ENCODE measurements at places on chromosomes 5 and 9.

GRCh38 chr5:143177263-143177983 lies 226.1 kb downstream of the NR3C1 start:
- DNase-seq = no peak
- no peaks in the 10 kb centered on the region for H3K36me3 ChIP-seq
- no peak overlapping the region for H3K4me3 ChIP-seq
- no peak overlapping the region for H3K27ac ChIP-seq
- no peaks in the 10 kb centered on the region for H3K27me3 ChIP-seq

- H3K36me3 ChIP-seq = no peaks in the 10 kb centered on the region
- no peaks in the 10 kb centered on the region for H3K4me1 ChIP-seq
- H3K4me3 ChIP-seq = no peak overlapping the region
These were observed 3.4 kb downstream of the IL4 start for GRCh38 chr5:132677191-132677590.

- DNase-seq = peak; percentile 22
- no peak overlapping the region for H3K4me3 ChIP-seq
- H3K27me3 ChIP-seq = no peaks in the 10 kb centered on the region
- H3K27ac ChIP-seq = no peak overlapping the region
- no peaks in the 10 kb centered on the region for H3K4me1 ChIP-seq
These were observed 57.4 kb downstream of the SEMA4D start for GRCh38 chr9:89440548-89440947.

DNA sequence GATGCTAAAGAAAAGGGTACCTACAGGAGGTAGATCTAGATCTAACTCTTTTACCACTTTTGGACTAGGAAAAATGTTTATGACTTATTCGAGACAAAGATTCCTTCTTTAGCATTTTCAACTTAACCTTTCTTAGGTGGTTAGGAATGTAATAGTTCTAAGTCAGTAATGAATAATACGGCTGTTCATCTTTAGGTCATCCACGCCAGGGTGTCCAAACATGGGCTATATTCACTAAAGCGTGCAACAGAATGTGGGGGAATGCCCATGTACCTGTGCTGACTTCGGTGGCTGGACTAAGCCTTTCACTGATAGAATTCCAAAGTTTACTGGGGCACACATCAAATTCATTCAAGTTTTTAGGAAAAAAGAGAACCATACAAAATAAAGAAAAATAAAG lies 164.7 kb downstream of the TSSK1B start:
- DNase-seq = no peak
- H3K4me1 ChIP-seq = peaks cover 4% of the 10 kb centered on the region
- H3K27ac ChIP-seq = no peak overlapping the region
- H3K27me3 ChIP-seq = no peaks in the 10 kb centered on the region
- H3K4me3 ChIP-seq = no peak overlapping the region
- no peaks in the 10 kb centered on the region for H3K36me3 ChIP-seq

DNA sequence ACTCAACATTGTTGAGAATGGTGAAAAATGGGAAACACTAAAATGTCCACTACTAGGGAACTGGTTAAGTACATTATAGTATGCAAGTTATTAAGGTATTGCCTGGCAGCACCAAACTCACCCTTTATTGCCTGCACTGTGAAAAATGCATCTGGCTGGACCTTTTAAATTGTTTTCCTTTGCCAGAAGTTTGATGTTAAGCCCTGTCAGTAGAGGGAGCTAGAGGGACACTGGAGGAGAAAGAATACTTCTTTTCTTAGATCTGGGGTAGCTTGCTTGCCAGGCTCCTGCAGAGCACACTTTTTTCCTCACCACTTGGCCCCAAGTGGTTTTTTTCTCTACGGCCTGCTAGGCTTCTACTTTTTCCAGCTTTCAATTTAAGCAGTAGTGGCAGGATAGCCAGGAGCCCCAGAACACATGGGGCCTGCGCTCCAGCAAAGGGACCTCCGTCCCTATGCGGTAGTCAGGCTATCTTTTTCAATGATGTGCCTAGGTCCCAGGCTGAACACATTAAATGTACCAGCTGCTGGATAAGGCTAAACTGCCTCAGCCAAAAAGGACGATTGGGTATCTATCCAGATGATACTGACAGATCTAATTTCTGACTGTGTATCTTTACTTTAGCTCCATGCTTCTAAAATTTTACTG lies 8.0 kb upstream of the HABP4 start:
- H3K27me3 ChIP-seq = no peaks in the 10 kb centered on the region
- no peak overlapping the region for H3K27ac ChIP-seq
- no peak for DNase-seq
- H3K4me3 ChIP-seq = no peak overlapping the region
- no peaks in the 10 kb centered on the region for H3K4me1 ChIP-seq

DNA sequence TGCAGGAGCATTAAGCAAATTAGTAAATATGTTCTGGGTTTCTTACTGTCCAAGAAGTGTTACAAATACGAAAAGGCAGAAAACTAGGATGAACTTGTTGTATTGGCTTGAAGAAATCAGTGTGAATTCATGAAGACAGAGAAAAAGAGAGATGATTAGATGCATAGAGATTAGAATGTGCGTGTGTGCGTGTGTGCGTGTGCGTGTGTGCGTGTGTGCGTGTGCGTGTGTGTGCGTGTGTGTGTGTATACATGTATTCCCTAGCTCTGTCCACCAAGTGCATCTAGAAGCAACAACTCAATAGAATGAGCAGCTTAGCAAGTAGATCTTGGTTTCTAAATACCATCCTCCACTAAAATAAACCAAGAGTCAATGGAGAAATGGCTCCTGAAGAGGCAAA lies 41.5 kb downstream of the SMIM23 start:
- H3K4me1 ChIP-seq = no peaks in the 10 kb centered on the region
- no peak overlapping the region for H3K4me3 ChIP-seq
- H3K36me3 ChIP-seq = no peaks in the 10 kb centered on the region
- no peak overlapping the region for H3K27ac ChIP-seq
- H3K27me3 ChIP-seq = no peaks in the 10 kb centered on the region

- no peaks in the 10 kb centered on the region for H3K4me1 ChIP-seq
- H3K36me3 ChIP-seq = no peaks in the 10 kb centered on the region
- H3K4me3 ChIP-seq = no peak overlapping the region
- no peak for DNase-seq
- no peaks in the 10 kb centered on the region for H3K27me3 ChIP-seq
These were observed 399.0 kb downstream of the CDH10 start for GRCh38 chr5:24245821-24246220.

DNA sequence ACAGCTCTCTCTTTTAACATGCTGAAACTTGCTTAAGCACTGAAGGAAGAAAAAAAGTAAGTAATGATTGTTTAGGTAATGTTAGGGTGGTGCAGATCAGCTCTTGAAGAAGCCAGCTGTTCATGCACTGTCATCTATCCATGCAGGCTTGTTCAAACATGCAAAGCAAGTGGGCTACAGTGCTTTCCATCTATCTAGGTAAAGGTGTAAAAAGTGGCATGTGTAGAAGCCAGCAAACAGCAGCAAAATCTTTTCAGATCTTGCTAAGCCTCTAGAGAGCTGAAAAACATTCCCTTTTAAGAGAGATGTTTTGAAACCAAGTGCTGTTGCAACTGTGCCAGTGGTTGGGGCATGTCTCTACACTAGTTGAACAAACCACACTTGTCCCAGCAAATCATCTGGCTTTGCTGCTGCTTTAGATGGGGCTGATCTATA lies 214.4 kb downstream of the EFNA5 start:
- no peaks in the 10 kb centered on the region for H3K36me3 ChIP-seq
- no peaks in the 10 kb centered on the region for H3K27me3 ChIP-seq
- no peaks in the 10 kb centered on the region for H3K4me1 ChIP-seq
- no peak overlapping the region for H3K4me3 ChIP-seq
- DNase-seq = no peak

GRCh38 chr9:133256136-133256461 lies 18.9 kb downstream of the ABO start:
- no peak overlapping the region for H3K27ac ChIP-seq
- H3K36me3 ChIP-seq = no peaks in the 10 kb centered on the region
- no peak overlapping the region for H3K4me3 ChIP-seq
- H3K27me3 ChIP-seq = no peaks in the 10 kb centered on the region

GRCh38 chr5:112641515-112642110 lies 96.1 kb upstream of the APC start:
- H3K27me3 ChIP-seq = no peaks in the 10 kb centered on the region
- no peak for DNase-seq
- H3K27ac ChIP-seq = no peak overlapping the region
- no peak overlapping the region for H3K4me3 ChIP-seq
- no peaks in the 10 kb centered on the region for H3K4me1 ChIP-seq

DNA sequence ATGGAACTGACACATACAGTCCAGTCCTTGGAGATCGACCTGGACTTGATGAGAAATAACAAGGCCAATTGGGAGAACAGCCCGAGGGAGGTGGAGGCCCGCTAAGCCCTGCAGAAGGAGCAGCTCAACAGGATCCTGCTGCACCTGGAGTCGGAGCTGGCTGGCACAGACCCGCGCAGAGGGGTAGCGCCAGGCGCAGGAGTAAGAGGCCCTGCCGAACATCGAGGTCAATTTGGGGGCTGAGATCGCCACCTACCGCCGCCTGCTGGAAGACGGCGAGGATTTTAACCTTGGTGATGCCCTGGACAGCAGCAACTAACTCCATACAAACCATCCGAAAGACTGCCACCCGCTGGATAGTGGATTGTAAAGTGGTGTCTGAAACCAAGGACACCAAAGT lies 1610.1 kb upstream of the ACO1 start:
- no peak overlapping the region for H3K4me3 ChIP-seq
- DNase-seq = no peak
- no peaks in the 10 kb centered on the region for H3K4me1 ChIP-seq
- no peaks in the 10 kb centered on the region for H3K27me3 ChIP-seq
- no peaks in the 10 kb centered on the region for H3K36me3 ChIP-seq
